Activated CD4-positive, alpha-beta memory T cell treated with anti-CD3 and anti-CD28 coated beads, Interleukin-2, amount 10 ng/mL, durations not matched to agents 7 days and 5 days (primary cell): ENCODE measurements at places on chromosomes 1 and 21.
A peak's percentile ranks its signal among the peaks of the same experiment; 100 is the strongest.

DNA sequence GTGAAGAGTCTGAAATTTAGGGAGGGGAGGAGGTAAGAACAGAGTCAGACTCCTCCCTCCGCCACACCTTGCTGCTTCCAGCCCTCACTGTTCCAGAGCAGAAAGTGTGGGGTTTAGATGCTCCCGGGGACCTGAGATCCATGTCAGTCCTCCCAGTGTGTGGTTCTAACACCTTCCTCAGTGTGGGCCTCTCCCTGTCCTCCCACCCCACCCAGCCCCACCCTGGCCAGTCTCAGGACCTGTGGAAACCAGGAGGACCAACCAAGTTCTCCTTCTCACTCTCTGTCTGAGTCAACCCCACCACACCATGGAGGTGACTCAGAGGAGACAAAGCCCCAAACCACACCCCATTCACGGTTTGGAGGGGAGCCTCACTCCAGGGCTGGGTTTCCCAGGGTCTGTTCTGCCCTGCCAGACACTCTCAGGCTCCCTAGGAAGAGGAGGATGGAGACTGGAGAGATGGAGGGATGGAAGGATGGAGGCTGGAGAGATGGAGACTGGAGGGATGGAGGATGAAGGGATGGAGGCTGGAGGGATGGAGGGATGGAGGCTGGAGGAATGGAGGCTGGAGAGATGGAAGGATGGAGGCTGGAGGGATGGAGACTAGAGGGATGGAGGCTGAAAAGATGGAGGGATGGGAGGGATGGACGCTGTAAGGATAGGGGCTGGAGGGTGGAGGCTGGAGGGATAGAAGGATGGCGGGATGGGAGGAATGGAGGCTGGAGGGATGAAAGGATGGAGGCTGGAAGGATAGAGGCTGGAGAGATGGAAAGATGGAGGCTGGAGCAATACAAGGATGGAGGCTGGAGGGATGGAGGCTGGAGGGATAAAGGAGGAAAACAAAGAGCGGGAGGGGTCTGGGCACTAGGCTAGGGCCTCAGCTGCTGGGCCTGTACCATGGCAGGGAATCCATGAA lies 100.9 kb upstream of the RUNX3 start:
- DNase-seq = peak; percentile 87

- DNase-seq = no peak
Measured at GRCh38 chr1:228085287-228085951, 2.9 kb downstream of the ARF1 start.

DNA sequence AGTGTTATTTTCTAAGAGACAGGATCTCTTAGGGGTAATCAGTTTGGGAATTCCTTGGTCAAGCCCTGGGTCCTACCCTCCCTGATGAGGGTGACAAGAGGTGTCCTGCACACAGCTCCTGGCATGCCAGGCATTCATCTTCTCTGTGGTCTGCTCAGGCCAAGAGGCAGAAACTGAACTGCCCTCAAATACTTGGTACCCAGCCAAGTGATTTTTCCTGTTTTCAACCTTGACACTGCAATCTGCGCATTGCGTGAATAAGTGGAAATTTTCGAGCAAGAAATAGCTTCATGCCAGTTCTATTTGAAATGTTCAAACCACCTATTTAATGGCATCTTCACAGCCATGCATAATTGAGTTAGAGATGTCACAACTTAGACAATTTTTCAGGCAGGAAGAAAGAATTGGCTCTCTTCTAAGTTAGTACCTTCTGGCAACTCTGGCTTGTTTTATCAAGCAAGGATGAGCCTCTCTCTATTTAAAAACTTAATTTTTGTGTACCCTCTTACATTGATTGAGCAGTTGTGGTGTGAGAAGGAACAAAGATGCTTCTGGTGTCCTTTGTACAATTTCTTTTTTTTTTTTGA lies 27.0 kb downstream of the DNM3 start:
- DNase-seq = no peak

DNA sequence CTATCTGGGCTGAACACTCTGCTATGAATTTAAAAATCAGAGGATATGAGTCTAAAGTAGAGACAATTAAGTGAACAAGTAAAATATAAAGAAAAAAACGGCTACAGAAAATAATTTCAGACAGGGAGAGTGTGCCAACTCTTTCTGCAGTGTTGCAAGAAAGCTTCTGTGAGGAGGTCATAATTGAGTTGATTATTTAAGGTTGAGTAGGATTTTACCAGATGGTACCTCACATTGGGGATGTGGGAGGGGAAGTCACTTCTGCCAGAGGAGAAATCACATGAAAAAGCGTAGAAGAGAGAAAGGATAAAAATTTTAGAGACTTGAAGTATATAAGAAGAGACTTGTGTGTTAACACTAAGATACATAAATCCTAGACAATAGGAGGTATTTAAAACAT lies 238.0 kb upstream of the NCAM2 start:
- DNase-seq = no peak
